Urinary bladder (tissue), 4 donors: ENCODE measurements at places on chromosomes 6 and 20.

GRCh38 chr6:1836690-1837089 lies 227.0 kb downstream of the FOXC1 start:
- no peak for DNase-seq

- DNase-seq: no peak
These were observed 19.2 kb downstream of the BLTP3A start for GRCh38 chr6:34810936-34811632.

- no peak for DNase-seq
These were observed 210.1 kb upstream of the CNR1 start for GRCh38 chr6:88376197-88376596.

DNA sequence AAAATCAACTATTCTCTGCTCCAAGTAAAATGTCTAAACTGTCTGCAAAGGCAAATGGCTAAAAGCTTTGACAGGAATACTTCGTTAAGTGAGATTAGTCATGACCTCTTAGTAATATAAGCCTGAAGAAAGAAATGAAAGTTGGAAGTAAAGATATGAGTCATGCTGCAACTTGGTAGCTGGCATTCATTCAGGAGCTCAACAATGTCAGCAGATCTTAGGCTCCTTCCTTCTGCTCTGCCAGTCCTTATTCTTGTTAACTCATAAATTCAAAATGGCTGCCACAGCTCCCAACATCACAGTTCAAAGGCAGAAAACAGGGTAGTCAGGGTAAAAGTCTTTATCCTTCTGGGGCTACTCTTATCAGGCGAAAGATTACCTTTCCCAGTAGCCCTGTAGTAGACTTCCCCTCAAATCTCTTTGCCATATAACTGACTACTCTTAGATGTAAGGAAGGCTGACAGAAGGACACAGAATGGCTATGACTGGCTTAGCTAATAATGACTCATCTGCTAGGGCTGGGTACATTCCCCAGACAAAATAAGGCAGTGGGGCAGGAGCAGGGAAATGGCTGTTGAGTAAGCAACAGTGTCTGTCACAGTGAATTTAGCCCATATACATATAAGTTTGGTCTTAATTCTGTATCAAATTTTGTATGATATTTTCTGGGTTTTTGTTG lies 24.4 kb upstream of the C6orf62 start:
- DNase-seq: no peak

- DNase-seq: no peak
These were observed 200.5 kb downstream of the MYLK4 start for GRCh38 chr6:2550247-2550646.

- no peak for DNase-seq
These were observed 15.0 kb upstream of the DAAM2 start for GRCh38 chr6:39777218-39777617.

DNA sequence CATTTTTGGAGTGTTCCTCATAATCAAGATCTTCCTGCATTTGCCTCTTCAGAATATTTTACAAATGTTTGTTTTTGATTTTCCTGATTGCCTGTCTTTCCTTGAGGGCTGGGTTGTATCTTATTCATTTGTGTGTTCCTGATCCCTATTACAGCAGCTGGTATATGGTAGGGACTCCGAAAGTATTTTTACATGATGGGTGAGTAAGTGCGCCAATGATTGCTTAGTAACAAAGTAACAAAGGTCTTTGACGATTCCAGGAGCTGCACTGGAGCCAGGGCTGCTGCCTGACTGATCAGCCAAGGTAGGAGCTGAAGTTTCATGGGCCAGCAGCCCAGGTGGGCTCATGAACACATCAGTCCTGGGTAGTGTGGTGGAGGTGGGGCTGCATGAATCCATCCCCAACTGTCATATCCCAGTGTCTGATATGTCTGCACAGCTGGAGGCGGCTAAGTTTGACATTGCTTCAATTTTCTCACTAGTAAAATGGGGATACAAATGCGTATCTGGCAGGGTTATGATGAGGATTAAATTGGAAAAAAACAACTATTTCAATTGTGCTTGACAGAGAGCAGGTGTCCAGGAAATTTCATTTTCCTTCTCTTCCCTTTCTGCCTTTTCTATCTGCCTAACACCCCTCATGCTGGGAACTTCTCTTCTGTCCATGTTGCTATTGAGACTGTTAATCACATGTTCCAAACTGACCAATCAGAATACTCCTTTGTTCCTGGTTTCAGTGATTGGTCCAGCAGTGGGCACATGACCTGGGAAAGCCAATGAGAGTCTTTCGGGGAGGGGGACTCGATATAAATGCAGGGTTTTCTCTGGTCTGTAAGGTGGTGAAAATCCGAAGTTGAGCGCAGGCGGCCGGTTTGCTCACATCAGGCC lies 90.7 kb downstream of the CDH26 start:
- DNase-seq: no peak

- DNase-seq: no peak
These were observed 49.9 kb downstream of the PPP1R16B start for GRCh38 chr20:38855356-38855755.

- DNase-seq: no peak
These were observed 718.6 kb downstream of the QKI start for GRCh38 chr6:164133095-164133494.

- no peak for DNase-seq
These were observed 29.9 kb downstream of the COX4I2 start for GRCh38 chr20:31667315-31668285.

DNA sequence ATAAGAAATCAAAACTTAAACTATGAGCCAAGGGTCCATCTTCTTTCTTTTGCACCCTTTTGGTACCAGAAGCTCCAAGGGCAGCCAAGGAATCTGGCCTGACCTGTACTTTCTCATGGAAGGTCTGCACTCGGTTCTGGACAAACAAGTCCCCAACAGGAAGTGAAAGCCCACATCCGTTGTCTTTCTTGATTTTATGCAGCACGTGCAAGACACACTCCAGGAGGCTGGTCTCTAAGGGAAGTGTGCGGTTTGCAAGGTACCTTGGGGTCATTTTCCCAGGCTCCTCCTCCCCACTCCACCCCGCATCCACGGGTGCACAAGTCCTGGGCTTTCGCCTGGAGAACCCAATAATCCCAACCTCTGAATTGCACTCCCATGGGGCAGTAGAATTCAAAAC lies 101.9 kb downstream of the NFATC2 start:
- no peak for DNase-seq

- DNase-seq: no peak
These were observed 991 bp downstream of the UQCC2 start for GRCh38 chr6:33710296-33711121.

DNA sequence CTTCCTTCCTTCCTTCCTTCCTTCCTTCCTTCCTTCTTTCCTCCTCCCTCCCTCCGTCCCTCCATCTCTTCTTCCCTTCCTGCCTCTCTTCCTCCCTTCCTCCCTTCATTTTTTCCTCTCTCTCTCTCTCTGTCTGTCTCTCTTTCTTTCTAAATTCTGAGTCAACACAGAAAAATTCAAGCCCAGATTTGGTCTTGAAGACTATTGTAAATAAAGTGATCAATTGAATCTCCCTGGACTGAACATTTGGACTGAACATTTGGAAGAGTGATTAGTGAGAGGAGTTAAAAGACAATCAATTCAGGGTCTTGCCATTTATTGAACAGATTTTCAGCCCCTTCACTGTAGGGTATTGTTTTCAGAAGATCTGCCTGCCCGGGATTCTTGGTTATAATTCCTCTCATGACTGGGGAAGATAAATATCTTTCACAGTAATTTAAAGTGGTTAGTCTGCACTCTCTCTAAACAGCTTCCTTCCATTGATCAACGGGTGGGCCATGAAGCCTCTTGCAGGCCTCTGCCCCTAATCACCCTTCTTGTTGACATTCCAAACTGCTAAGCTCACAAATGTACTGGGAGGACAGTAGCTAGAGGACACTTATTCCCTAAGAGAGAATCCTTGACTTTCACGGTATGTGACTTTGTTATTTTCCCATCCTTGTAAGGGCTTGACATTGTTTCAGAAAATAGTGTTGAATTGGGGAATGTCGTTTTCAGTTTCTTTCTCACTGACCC lies 101.7 kb upstream of the BMP2 start:
- no peak for DNase-seq

DNA sequence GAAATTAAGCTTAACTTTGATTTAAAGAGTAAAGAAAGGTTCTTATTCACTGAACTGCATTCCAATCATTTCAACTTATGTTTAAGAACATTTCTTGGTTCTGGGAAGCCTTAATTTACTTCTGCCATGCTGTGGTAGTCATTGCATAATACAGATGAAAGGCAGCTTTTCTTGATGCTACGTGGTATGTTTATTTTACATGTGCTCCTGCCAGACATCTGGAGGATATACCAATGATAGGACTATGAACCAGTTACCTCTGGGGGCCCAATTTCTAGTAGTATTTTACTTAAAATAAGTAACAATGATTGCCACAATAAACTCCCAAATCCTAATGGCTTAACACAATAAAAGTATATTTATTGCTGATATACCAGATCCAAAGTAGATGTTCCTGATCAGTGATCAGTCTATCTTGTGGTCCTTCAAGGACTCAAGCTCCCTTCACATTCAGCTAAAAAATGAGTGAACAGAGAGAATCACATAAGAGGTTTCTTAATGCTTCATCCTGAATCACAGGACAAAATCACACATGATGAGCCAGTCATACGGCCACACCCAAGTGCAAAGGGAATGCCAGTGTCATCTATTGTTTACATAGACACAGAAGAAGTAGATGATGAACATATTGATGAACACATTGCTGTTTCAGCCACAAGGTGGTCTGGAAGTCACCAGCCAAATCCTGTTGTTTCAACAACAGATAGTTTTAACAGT lies 56.5 kb upstream of the CCN2 start:
- no peak for DNase-seq

GRCh38 chr6:25329982-25330381 lies 50.8 kb downstream of the CARMIL1 start:
- no peak for DNase-seq

DNA sequence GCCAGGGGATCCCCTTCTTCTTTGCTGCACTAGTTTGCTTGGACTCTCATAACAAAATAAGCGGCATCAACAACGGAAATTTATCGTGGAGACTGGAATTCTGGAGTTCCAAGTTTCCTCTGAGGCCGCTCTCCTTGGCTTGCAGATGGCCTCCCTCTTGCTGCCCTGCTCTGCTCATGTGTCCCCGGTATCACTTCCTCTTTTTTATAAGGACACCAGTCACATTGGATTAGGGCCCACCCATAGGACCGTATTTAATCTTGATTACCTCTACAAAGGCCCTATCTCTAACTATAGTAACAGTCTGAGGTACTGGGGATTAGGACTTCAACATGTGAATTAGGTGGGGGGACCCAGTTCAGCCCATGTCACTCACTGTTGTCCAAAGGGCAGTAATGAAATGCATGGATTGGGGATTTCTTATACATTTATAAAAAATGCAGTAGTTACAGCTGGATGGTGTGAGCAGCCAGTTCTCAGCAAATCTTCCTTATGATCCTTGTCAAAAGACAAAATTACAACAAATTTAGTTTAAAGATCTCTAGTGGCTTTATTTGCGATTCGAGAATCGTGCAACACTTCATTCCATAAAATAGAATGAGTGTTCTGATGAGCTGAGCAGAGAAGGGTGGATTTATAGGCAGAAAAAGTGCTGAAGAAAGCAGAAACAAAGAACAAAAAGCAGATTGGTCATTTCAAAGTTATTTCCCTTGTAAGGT lies 59.3 kb upstream of the AKAP12 start:
- DNase-seq: no peak

- DNase-seq: no peak
These were observed 222.0 kb upstream of the FOXQ1 start for GRCh38 chr6:1089859-1090258.

DNA sequence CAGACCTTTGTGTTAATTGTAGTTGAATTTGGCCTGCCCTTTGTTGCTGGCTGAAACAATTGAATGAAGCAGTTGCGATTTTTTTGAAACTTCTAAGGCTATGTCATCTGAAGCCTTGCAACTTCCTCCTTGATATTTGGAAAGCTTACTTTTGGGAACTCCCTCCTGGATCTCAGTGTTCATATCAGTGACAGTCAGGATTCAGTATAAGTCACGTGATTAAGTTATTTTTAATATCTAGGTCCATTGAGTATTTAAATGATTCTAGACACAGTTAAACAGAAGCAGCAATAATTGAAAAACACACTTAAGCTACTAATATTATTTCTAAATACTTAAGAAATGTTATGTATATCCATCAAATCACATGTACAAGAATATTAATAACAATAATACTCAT lies 951.3 kb downstream of the GRIK2 start:
- DNase-seq: no peak

DNA sequence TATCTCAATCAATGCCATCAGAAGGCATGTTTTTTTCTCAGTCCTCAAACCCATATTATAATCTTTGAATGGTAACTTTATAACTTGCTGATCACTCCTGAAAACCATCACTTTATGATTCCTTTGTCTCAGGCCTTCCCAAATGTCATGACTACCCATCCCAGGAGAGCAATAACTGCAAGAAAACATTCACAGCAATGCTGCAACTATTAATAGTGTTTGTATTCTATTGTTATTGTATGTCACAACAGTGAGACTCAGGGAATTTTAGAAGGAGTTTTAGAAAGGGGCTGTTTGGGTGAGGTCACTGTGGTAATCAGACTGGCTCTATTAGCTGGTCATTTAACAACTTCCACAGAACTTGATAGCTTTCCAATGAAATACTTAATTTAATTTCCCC lies 301.4 kb upstream of the TBX18 start:
- no peak for DNase-seq

DNA sequence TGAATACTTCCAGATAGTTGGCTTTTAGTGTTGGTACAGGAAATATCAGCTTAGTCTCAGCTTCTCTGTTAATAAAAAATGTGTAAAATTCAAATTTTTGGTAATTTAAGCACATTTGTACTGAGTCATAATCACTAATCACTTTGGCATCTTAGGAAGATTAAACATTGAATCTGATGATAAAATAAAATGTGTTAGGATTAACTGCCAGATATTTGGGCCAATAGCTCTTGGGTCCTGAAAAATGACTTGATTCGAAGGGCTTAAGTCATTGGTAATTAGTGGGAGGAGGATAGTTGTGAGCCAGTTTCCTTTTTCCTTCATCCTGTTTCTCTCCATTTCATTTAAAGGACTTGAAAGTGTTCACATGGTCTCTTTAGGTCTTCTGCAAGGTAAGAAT lies 426.1 kb downstream of the RFPL4B start:
- DNase-seq: no peak

- DNase-seq: no peak
These were observed 77.7 kb upstream of the SAMD5 start for GRCh38 chr6:147430811-147431210.

DNA sequence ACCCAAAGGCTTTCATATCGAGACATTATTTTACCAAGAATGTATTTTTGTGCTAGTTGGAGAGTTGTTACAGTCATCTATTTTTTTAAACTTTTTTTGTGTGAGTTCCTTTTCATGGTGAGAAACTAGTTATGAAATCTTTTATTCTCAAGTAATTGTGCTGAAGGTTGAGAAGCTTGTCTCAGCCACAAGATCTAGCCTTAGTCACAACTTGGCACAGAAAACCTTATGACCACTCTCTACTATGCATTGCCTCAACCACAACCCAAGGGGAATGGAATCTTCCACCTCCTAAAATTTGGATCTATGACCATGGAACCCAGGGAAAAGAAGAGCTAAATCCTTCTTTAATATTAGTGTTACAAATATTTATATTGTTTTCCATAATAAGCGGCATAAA lies 58.5 kb downstream of the HS3ST5 start:
- DNase-seq: no peak
